H1 (cell line): ENCODE measurements at places on chromosomes 12 and 14. TPM values are rescaled to one million over a fixed set of nuclear protein-coding genes. Genes with fewer than 3 reads are reported as not detected.

Gene HCAR2
- polyA plus RNA-seq: not detected in 2 replicates

- no peak for DNase-seq
These were observed 140.0 kb downstream of the ASCL1 start for GRCh38 chr12:103097496-103097895.

DNA sequence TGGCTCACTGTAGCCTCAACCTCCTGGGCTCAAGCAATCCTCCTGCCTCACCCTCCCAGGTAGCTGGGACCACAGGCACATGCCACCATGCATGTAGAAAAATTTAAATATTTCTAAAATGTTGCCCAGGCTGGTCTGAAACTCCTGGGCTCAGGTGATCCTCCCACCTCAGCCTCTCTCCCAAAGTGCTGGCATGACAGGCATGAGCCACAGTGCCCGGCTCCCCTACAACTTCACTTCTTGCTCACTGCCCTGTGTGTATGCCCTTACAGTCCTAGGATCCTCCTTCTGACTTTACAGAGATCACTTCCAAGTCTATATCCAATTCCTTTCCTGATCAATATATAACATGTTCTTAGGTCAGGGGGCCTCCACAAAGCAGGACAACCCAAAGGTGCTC lies 23.8 kb upstream of the CREBL2 start:
- DNase-seq: no peak

- no peak for DNase-seq
These were observed 124.3 kb downstream of the ZFP36L1 start for GRCh38 chr14:68668531-68668930.

- no peak for DNase-seq
These were observed 108.5 kb downstream of the PHLDA1 start for GRCh38 chr12:75922944-75923642.

- no peak for DNase-seq
These were observed 114.1 kb upstream of the PWP1 start for GRCh38 chr12:107571492-107571891.

DNA sequence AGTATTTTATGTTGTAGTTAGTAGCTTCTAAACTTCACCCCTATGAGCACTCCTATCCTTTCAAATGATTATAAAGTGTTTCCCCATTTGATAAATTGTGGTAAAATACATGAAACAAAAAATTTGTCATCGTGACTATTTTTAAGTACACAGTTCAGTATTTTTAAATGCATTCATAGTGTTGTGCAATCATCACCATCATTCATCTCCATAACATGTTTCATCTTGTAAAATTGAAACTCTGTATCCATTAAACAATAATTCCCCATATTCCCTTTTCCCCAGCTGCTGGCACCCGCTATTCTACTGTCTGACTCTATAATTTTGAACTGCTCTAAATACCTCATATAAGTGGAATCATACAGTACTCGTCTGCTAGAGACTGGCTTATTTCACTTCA lies 52.5 kb downstream of the ATP23 start:
- DNase-seq: no peak

Gene TEX52
- not detected in 2 replicates for polyA plus RNA-seq

Gene FGD6
- polyA plus RNA-seq: 5.8 and 12.2 TPM in 2 replicates

GRCh38 chr14:89330236-89331002 lies 86.6 kb downstream of the FOXN3 start:
- DNase-seq: no peak

- DNase-seq: no peak
These were observed 370.2 kb downstream of the DPF3 start for GRCh38 chr14:72523424-72524294.

- DNase-seq: no peak
These were observed 202.4 kb downstream of the ITPR2 start for GRCh38 chr12:26630546-26631027.

DNA sequence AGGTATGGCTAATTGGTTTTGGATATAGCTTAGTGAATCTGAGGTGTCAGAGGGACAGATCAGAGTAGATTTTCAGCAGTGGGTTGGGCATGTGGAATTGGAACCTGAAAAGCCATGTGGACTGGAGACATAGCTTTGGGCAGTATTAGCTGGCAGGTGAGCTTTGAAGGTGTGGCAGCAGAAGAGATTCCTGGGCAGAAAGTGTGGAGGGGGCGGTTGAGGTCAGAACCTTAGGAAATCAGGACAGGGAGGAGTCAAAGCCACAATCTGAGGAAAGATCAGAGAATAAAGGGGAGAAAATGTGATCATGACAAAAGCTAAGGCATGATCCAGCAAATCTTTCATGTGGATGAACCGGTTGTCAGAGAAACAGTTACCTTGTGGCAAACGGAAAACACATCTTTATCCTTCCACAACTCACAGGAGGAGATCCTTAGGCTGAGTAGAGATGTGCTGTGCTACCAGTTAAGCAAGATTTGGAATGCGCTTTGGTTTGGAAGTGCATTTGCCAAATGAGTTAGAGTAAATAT lies 56.4 kb downstream of the PTGER2 start:
- no peak for DNase-seq

GRCh38 chr12:80938397-80938796 lies 663 bp upstream of the LIN7A start:
- DNase-seq: no peak

Gene MYBPC1
- not detected in 2 replicates for polyA plus RNA-seq

DNA sequence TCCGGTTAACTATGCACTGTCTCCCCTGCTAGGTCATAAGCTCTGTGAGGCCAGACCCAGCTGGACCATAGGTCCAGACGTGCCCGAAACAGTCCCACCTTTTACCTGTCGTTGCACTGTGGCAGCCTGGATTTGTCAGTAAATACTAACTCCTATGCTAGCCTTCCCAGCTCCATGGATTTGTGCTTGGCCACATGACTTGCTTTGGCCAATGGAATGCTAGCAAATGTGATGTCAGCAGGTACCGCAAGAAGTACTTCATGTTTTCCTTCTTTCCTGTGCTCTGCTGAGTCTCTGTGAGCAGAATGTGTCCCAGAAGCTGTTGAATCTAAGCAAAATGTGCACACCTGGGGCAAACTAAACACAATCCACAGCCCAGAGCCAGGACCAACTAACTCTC lies 157.2 kb downstream of the ANO2 start:
- no peak for DNase-seq

Gene PARPBP
- 5.3 and 10.9 TPM in 2 replicates for polyA plus RNA-seq

Gene KRT83
- polyA plus RNA-seq: not detected in 2 replicates

DNA sequence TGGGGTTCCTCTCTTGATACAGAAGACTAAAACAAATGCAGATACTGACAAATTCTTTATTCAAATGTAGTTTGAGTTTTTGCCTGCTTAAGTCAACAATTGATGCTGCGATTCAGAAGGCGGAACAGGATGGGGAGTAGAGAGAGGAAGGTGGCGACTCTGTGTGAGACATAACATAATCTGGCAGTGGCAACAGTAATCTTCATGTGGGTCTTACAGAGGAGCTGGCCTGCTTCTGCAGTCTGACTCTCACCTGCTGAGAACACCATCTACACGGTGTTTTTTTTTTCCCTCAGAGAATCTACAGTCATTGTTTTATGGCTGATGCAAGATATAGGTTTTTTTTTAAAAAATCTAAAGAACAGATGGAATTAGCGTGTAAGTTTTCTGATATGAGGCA lies 10.1 kb downstream of the CCDC92 start:
- DNase-seq: no peak

DNA sequence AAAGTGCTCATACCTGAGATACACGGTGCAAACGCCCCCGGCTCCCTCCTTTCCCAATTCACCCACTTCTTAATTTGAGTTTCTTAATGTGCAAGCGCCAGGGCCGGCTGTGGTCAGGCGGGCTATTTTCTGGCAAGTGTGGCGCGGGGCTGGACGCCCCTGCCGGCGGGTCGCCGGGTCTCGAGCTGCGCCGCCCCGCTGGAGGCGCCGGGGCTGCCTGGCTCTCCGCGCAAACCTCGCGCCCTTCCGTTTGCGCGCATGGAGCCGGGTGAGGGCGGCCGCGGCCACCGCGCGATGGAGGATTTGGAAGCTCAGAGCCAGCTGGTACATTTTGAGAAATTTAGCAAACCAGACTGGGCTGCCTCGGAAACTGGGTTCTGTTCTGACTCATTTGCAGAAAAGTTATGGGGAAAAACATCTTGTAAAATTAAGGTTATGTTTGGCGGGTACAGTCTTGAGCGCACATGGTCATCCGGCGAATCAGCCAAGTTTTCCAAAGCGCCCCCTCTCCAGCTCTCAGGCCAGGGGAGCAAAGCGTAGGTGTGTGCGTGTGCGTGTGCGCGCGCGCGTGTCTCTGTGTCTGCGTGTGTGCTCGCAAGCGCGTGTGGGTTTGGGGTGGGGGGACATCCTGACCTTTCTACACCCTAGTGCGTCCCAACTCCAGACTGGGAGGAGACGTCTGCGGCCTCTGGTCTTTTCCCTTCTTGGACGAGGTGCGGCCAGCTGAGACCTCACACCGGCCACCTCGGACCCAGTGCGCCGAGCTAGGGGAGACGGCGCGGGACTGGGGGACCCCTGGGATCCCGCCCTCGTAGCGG lies 6.5 kb upstream of the OTX2 start:
- DNase-seq: peak; percentile 77

Gene UBE3B
- 14.0 and 17.1 TPM in 2 replicates for polyA plus RNA-seq

DNA sequence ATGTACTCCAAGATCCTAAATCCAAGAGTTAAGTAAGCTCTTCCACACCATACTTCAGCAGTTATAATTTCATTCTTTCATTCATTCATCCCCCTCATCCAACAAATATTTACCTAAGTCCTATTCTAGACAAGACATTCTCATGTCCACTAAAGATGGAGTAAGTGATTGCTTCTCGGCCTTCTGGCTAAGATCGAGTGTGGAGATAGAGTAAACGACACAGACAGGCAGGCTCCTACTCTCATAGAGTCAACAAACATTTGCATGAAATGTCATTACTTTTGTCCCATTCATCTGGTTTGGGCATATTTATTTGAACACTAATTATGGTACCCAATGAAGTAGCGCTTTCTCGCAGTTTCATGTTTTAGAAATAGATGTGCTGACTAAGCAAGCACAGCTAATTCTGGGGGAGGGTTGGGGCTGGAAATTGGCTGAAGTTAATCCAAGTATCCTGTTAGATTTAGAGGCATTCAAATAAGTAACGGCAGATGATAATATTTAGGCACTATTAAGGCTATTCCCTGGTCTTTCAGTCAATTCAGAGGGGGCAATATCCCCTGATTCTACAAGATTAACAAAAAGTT lies 176.5 kb downstream of the CEP128 start:
- no peak for DNase-seq

Gene DDN
- 0.14 and 0.20 TPM in 2 replicates for polyA plus RNA-seq

DNA sequence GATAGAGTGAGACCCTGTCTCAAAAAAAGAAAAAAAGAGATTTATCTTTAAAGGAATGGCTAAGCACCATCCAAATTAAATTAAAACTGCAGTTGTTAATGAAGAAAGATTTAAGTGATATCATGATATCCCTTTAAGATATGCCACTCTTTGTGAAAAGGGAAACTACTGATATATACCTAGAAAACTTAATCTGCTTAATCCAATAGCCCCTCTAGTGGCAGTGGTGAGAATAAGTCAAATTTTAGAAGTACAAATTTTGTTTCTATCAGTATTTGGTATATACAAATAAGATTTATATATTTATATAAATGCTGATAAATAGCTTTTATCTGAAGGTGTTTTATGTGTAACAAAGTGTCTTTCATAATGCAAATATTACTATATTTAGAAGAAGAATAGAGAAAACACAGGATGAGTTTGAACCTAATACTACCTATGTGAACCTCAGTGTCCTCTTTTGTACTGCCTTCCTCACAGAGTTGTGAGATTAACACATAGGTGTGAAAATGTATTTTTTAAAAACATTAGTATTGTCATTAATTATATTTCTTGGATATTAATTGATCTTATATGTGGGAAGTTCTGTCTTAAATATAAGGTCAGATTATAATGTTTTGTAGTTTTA lies 51.4 kb upstream of the GARIN2 start:
- no peak for DNase-seq

DNA sequence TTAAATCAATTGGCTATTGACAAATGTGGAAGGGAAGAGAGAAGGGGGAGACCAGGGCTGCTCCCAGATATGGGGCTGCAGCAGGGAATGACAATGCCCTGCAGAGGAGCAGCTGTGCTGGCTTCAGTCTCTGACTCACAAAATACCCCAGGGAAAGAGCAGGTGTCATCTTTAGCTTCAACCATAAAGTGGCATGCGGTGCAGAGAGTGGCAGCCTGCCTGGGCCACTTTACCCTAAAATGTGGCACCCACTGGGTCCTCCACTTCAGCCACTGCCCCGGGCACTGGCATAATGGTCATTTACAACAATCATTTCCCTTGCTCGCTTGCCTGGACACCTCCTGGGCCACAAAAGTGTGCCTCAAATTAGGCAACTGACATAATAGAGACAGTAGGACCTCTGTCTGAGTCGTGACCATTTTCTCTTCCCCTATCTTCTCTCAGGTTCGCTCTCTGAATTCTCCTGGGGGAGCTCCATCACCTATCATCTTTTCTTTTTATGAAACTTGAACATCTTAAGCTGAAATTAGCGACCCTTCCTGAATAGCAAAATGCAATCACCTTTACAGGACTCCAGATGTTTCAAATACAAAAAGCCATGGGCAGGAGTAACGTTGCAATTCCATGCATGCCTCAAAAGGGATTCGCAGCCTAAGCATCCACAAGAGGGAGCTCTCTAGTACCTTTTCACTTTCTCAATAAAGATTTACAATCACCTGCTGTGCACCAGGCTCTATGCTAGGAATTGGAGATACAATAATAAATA lies 179.9 kb upstream of the ATF7IP start:
- no peak for DNase-seq
